Activated T-helper 1 cell treated with anti-CD3 and anti-CD28 coated beads, Interleukin-2, amount 50 U/mL, for 16 hours (primary cell): ENCODE measurements at places on chromosomes 7 and 10.

- no peak for DNase-seq
Observed at GRCh38 chr10:34719746-34720145, 95.3 kb downstream of the PARD3 start.

GRCh38 chr7:16345979-16346958 is 75.1 kb downstream of the CRPPA start:
- no peak for DNase-seq

DNA sequence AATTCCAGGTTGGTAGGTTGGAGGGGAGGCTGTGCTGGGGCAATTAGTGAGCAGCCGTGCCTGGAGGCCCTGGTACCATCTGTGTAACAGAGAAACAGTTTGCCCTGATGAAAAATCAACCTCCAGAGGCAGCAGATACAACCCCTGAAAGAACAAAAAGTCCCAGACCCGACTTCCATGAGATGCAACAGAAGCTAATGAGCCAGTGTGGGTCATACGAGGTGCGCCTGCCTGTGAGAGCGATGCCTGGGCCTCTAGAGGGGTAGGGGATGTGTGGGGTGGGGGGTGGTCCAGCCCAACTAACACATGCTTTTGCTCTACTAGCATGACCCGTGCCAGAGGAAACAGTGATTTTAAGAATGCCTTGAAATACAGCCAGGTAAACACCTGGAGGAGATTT is 39.3 kb downstream of the CELF2 start:
- DNase-seq = no peak

GRCh38 chr10:132784866-132785722 is 853 bp downstream of the NKX6-2 start:
- DNase-seq = no peak

DNA sequence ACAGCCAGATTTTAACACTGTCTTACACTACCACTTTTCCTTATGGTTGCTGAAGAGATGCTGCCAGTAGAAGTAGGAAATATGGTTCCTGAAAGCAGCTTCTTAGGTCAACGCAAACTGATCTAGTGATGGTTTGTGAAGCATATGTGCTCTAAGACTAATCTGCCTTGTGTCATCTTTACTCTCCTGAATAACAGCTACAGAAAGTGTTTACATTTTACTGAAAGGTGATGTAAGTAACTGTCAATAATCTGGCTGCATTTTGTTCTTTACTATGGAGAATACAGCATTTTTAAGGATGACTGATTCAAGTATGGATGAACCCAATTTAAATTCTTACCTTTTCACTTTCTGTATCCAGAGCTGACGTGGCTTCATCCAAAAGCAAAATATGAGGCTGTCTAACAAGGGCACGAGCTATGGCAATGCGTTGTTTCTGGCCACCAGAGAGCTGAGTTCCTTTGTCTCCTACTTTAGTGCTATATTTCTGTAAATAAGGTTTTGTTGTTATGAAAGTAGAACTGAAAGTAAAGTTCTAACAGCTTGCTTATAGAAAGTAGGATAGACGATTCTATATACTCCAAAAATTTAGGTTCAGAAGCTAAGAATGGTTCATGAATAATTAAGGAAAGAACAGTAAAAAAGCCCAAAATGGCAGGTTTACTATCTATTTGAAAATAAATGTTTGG is 30.2 kb upstream of the ABCB4 start:
- DNase-seq = no peak

DNA sequence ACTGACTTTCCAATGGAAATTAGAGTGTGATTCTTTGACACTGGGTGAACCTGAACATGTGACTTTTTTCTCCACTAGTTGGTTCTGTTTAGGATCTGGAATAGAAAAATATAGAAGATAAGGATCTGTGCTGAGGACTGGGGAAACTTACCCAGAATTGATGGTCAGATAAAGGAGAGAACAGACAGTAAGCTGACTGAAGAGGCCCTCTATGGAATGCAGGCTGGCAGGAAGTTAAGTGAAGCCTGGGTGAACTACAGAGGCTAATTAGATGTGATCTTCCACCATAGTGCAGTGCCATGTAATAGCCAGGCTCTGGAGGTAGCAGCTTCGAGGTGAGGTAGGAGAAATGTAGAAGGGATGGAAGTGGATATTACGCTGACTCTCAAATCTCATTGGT is 455.3 kb downstream of the PLXDC2 start:
- no peak for DNase-seq
